ENCODE measurements at places on chromosomes 7 and 10. TPM values are rescaled to one million over a fixed set of nuclear protein-coding genes. Genes with fewer than 3 reads are reported as not detected.

CLDN3 gene
- not detected for total RNA-seq

PPP1R17 gene
- not detected for total RNA-seq

MYH16 gene
- not detected for total RNA-seq

OR6B1 gene
- total RNA-seq = not detected

VAX1 gene
- not detected for total RNA-seq

CH25H gene
- total RNA-seq = not detected

TMEM130 gene
- not detected for total RNA-seq

ZRANB1 gene
- total RNA-seq = 11.1 TPM

UPP1 gene
- total RNA-seq = 114 TPM

HOXA3 gene
- not detected for total RNA-seq

FGF8 gene
- total RNA-seq = not detected

ARL4A gene
- 13.9 TPM for total RNA-seq

TCAF2 gene
- total RNA-seq = 22.5 TPM

CPA2 gene
- total RNA-seq = not detected

ZMIZ1 gene
- 27.8 TPM for total RNA-seq

ATP6V0A4 gene
- not detected for total RNA-seq

COMMD3 gene
- total RNA-seq = 58.9 TPM

Measured in activated CD4-positive, alpha-beta T cell treated with anti-CD3 and anti-CD28 coated beads, Interleukin-2, amount 10 ng/mL, durations not matched to agents 7 days and 5 days (primary cell).